T-helper 17 cell (primary cell): ENCODE measurements at places on chromosomes 7 and 10.

- no peak for DNase-seq
These were observed 278.6 kb upstream of the HABP2 start for GRCh38 chr10:113274176-113274829.

GRCh38 chr7:90401989-90402388 is 1.3 kb upstream of the CLDN12 start:
- DNase-seq, result no peak

- no peak for DNase-seq
These were observed 9.7 kb downstream of the ZMIZ1 start for GRCh38 chr10:79078367-79079053.

GRCh38 chr10:87696922-87697745 is 37.5 kb downstream of the PAPSS2 start:
- DNase-seq, result no peak

- no peak for DNase-seq
These were observed 200.5 kb downstream of the SKAP2 start for GRCh38 chr7:26663874-26664273.

- DNase-seq, result no peak
These were observed 15.1 kb downstream of the FXYD4 start for GRCh38 chr10:43386549-43386948.

DNA sequence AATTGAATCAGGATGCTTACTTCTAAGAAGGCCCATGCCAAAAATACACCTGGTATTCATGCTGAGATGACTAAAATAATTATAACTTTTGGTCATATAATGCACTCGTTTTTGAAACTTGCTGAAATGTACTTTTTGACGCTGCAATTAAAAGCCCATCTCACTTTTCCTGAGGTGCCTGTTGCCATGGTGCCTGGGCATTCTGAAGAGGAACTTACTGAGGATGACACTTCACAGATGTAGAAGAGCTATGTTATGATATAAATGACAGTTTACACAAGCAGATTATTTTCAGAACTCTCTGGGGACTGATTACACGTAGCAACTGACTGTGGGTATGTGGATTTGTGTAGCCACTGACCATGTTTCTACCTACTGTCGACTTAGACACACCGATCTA is 182.4 kb downstream of the TPK1 start:
- DNase-seq, result no peak
